Mesenteric fat pad (tissue), 1 donor: ENCODE measurements at places on chromosomes 7 and 10. TPM values are rescaled to one million over a fixed set of nuclear protein-coding genes. Genes with fewer than 3 reads are reported as not detected.

GRCh38 chr7:30146127-30146612 lies 11.4 kb downstream of the MTURN start:
- no peak for DNase-seq

- DNase-seq = no peak
Observed at GRCh38 chr7:138943061-138943460, 38.1 kb downstream of the KIAA1549 start.

GRCh38 chr7:150954986-150955518 lies 23.1 kb downstream of the KCNH2 start:
- no peak for DNase-seq

GRCh38 chr7:55150709-55151451 lies 132.1 kb downstream of the EGFR start:
- DNase-seq = no peak

DNA sequence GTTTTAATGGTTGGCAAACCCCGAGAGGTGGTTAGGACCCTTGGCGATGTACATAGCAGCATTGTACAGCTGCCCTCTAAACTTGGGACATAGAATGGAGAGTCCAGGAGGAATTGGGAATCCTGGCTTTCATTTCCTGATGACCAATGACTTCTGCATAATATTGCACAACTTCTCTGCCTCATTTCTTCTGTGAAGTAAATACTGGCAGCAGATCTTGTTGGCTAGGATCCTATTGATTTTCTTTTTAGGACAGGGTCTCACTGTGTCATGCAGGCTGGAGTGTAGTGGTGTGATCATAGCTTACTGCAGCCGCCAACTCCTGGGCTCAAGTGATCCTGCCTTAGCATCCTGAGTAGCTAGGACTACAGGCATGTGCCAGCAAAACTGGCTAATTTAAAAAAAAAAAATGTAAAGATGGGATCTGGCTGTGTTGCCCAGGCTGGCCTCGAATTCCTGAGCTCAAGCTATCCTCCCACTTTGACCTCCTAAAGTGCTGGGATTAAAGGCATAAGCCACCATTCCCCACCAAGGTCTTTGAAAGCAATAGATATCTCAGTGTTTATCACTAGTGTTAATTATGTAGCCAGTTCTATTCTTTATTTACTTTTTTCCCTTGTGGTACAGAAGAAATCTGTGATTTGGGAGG lies 58.1 kb downstream of the PODXL start:
- no peak for DNase-seq

- no peak for DNase-seq
Observed at GRCh38 chr7:143016996-143017395, 9.9 kb downstream of the OR9A2 start.

GRCh38 chr10:13143766-13144165 lies 17.6 kb upstream of the MCM10 start:
- DNase-seq = no peak

DNA sequence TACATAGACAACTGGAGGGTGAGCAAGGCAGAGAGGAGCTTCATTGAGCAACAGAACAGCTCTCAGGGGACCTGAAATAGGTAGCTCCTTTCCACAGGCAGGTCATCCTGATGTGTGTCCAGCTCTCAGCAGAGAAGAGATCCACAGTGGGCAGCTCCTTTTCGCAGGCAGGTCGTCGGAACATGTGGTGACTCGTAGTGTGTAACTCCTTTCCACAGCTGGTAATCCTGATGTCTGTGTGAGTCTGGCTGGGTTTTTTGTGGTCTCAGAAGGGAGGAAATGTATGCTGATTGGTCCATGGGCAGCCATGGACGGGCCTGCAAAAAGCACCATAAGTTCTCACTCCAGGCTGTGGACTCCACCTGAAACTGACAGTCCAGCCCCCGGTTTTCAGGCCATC lies 24.4 kb upstream of the TES start:
- DNase-seq = no peak

GRCh38 chr7:135129579-135129978 lies 18.3 kb upstream of the TMEM140 start:
- no peak for DNase-seq

DNA sequence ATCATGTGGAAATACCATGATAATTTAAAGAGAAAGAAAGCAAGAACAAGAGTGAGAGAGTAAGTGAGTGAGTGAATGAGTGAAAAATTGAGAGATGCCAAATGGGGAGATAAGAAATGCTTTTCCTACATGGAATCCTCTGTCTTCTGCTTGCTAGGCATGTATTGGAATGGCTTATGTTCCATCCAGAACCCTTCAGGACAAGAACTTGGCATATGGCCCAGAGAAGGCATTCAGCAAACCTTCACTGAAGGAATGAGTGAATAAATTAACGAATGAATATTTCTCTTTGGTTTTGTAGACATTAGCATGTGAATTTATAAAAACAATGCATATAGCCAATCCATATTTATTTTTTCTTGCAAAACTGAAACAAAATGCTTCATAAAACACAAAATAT lies 162.2 kb downstream of the LRRTM3 start:
- no peak for DNase-seq

- no peak for DNase-seq
Observed at GRCh38 chr10:5654218-5654755, 12.1 kb downstream of the ASB13 start.

GRCh38 chr10:94578790-94579189 lies 33.2 kb downstream of the HELLS start:
- no peak for DNase-seq

DNA sequence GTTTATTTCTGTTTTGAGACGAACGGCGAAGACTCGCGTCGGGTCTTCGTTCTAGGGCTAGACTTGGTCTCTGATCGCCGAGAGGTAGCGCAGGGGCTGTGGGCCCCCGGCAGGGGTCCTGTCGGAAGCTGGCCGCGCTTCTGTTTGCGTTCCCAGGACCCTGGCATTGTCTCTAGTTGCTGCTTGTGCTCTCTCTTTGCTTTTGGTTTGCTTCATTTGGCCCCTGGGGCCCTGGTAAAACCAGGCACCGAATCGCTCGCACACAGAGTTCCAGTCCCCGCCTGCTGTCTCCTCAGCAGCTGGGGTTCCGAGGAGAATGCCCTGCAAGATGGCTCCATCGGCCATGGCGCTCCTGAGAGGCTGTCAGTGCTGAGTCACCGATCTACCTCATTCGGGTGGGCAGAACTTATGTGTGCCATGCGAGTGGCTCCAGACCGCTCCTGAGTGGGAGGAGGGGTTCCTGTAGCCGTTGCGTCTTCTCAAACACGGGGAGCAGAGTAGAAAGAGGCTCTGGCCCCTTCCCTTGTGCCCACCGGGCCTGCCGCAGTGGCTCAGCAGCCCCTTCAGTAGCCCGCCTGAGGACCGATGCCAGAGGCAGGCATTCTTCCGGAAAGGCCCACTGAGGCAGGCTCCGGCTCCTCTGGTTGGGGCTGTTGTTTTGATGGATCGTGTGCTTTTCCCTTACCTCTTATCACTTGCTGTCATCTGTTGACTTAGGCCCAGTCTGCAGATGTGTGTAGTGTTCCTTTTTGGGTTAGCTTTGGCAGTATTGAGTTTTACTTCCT lies 826 bp downstream of the CHPF2 start:
- DNase-seq = no peak

DNA sequence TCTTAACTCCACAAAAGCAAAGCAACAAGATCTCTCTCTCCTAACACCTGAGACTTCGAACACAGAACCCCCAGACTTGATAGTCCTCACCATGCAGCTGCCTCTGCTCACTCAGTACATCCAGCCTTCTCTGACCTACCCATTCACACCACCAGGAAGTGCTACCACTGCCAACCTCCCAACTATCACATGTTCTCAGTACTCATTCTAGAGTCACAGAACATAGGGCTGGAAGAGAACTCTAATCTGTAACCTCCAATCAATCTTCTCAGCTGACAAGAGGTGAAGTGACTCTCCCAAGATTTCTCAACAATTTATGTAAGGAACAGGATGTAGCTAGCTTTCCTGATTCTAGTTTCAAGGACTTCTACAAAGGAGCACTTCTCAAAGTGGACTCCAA lies 3.8 kb downstream of the NUDCD3 start:
- DNase-seq = no peak

GRCh38 chr10:131781076-131781475 lies 119.7 kb upstream of the PPP2R2D start:
- DNase-seq = no peak

Gene EN2
- 0.22 TPM for total RNA-seq

Gene GBX1
- not detected for total RNA-seq

Gene ANKRD22
- 0.80 TPM for total RNA-seq

Gene SLC39A12
- total RNA-seq = 0.35 TPM

Gene TMEM229A
- not detected for total RNA-seq

Gene FBXO24
- total RNA-seq = not detected

Gene PAX2
- not detected for total RNA-seq

Gene PRSS2
- 9.3 TPM for total RNA-seq

Gene TMEM273
- total RNA-seq = 17.9 TPM

Gene PNLIPRP1
- 0.90 TPM for total RNA-seq

Gene OPALIN
- total RNA-seq = not detected

Gene TMEM225B
- total RNA-seq = 0.55 TPM

Gene MYH16
- total RNA-seq = not detected
